ENCODE measurements at places on chromosomes 16 and 17.

DNA sequence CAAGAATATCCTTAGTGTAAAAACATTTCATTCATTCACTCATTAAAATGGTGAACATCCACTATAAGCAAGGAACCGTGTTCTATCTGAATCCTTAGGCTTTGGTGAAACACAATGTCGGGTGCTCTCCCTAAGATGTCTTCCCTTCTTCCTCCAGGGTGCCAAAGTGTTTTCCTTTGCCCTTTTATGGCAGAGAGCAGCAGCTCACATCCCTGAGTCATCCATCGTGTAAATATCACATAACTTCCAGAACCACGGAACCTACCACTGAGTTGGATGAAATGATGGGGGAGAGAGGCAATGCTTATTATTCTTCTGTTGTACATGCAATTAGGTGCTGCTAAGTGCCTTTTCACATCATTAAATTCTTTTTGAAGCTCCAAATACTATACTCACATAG lies 50.2 kb downstream of the DNAH3 start:
- peak; percentile 57 for DNase-seq

DNA sequence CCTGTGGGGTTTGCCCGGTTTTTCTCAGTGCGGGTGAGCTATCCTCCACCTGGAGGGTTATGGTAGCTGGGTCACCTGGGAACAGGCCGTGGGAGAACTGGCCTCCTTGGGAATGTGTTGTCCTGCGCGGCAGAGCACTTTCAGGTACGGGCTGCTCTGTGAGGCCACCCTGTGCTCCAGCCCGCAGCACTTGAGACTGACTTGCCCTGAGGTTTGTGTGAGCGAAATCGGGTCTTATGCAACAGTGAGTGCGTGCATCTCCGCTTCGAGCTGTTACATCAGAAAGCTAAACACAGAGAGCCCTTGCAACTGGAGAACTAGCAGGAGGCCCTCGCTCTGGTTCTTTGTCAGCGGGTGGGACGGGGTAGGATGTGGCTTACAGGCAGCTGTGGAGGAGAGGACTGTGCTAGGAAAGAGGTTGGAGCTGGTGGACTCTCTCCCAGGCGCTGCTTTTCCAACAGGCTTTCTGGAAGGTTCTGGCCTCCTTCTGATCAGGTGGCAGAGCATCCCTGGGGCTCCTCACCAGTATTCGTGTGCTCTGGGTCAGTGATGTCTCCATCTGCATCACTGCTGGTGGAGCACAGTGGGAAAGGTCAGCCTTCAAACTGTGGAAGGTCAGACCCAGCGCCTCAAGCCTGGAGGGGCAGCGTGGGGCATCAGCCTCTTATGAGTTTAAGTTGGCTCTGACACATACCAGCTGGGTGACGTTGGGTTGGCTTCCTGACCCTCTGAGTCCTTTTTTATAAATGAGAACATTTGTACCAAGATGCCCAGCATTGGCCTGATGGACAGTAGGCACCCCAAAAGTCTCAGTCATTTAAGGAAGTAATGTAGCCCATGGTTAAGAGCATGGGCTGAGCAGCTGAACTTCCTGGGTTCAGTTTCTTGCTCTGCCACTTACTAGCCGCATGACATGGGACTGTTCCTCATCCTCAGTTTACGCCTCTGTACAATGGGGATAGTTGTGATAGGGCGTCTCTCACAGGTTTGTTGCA lies 76.3 kb downstream of the KSR1 start:
- no peak for DNase-seq

GRCh38 chr16:88045820-88046303 lies 94.6 kb downstream of the BANP start:
- no peak for DNase-seq

DNA sequence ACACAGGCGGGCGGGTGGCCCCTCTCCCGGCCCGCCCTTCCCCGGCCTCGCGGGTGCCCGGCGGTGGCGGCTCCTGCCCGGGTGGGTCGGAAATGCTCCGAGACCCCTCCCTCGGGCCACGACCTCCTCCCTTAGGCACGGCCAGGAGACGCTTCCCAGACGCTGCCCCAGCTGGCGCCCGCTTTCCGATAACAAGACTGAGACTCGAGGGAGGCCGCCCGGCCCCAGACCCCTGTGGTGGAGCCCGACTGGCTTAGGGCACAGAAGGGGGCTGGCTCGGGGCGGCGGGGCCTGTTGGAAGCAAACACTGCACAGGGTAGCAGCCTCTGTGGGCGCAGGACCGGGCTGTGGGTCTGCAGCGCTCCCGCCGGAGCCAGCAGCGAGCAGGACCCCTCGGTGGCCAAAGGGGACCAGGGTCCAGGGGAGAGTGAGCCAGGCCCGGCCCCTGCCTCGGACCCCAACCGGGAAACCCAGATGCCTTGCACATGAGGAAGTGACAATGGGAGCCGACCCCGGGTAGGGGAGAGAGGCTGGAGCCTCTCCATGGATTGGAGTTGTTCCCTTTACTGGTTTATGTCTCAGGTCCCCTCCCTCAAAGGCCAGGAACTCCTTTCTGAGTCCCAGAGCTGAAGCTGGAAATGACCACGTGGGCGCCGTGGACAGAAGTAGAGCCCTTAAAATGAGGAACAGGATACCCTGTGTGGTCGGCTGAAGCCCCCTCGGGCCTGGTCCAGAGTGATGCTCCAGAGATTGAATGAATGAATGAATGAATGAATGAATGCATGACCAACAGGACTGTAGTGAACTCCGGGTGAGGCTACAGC lies 19.8 kb upstream of the ADCY7 start:
- DNase-seq = no peak

GRCh38 chr17:76879691-76880090 lies 11.5 kb downstream of the MGAT5B start:
- DNase-seq = no peak

- DNase-seq = no peak
Measured at GRCh38 chr17:73991260-73991659, 212.2 kb upstream of the RPL38 start.

DNA sequence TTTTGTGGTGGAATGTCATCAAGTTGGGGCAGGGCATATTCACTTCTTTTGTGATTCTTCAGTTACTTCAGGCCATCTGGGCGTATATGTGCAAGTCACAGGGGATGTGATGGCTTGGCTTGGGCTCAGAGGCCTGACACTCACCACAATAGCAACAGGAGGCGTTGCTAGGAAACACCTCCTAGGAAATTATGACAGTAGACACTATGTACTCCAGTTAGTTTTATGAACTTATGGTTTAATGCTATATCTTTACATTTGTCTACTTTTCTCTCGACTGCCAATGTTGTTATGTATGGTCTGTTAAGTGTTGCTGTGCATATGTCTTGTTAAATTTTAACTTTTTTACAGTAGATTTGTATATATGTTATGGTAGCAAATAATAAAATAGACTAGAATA lies 788.7 kb upstream of the GOT2 start:
- DNase-seq = no peak

GRCh38 chr16:49910541-49911071 lies 54.7 kb upstream of the ZNF423 start:
- DNase-seq = no peak

DNA sequence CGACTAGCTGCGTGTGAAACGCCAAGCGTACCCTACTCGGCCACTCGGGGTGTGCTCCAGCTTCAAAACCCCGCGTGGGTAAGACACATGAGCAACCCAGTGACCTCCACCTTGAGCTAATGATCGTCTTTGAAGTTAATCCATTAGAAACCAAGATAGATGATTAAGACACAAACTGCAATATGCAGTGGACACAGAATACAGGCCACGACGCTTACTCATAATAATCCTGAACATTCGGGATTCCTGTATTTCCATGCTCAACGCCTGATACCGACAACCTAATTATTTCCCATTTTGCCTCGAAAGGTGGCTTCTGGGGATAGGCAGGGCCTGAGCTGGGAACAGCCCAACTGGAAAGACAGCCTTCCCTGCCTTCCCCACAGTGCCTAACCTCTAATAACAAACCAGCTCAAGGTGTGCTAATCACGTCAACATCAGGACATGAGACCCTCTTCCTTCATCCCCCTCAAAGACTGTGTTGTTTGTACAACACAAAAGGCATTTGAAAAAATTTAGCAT lies 504 bp upstream of the COPRS start:
- DNase-seq = no peak

GRCh38 chr16:27244363-27244755 lies 24.2 kb downstream of the NSMCE1 start:
- DNase-seq = no peak

DNA sequence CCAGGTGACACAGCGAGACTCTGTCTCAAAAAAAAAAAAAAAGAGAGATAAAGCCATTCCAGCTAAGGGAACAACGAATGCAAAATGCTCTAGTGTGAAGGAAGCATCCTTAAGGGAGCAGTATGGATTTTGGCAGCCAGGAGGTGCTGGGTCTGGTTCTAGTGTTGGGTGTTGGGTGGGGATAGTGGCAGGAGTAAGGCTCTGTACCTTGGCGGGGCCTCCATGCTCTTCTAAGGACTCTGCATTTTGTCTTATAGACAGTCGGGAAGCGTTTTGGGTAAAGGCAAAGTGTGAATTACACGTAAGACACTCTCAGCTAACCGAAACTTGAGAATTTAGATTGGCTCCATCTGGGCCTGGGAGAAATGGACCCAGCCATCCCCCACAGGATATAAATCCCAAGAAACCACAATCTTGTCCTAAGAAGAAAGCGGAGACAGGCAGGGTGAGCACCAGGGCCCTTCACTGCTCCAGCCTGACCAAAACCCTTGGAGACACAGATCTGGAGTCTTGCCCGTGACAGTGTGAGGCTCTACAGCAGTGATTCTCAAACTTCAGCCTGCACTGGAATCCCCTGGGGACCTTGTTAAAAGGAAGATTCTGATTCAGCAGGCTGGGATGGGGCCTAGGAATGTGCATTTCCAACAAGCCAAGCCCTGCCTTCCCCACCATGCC lies 33.1 kb upstream of the PHB1 start:
- no peak for DNase-seq

DNA sequence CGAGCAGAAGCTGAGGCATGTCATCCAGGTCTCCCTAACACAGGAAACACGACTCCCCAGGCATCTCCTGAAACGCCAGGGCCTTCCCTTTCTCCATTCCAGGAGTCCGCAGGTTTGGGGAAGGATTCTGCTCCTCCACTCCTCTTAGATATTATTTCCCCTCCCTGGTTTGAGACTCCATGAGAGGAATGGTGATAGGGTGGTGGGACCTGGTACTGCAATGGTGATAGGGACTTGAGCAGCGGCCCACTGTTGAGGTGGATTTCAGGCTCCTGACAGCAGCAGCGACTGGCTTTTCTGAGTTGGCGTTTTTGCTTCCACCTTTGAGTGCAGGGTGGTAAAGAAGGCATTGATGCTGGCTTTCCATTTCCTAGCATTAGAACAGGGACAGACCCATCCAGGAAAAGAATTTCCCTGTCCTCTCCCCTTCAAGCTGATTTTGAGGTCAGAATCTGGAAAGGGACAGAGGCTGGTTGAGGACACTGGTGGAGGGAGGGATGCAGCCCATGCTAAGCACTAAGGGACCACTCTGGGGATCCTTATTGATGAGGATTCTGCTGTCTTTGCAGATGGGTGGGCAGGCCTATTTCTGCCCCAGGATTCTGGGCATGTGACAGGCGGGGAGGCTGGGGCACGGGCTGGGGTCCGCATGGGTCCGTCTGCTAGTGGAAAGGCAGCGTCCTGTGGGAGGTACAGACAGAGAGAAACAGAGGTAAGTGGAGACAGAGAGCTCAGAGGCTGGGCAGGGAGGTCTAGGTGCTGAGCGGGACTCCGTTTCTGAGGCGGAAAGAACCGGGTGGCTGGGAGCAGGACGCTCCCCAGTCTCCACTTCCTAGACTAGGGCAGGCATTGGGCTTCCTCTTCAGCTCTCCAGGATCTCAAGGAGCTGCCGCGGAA lies 1.3 kb upstream of the TBX4 start:
- DNase-seq = no peak

- no peak for DNase-seq
Measured at GRCh38 chr16:70594569-70594968, 51.8 kb upstream of the IL34 start.

Measured in AG20443 (cell line).